ENCODE measurements at places on chromosomes 3 and 15.

DNA sequence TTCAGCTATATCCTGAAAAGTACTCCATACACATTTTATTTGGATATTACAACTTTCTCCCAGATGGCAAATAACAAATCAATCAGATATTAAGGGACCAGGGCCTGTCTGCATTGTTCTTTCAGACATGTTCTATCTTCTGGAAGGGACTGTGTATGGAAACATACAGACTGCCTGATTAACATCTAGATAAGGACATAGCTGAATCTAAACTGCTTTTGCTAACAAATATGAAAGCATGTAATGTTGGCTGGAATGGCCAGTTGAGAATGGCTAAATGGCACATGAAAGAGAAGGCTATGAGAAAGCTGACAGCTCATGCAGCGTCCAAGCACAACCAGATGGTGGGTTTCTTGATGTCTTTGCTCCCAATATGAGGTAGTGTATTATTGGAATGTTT is 149.4 kb downstream of the CFAP20DC start:
- no peak for DNase-seq

- no peak for DNase-seq
Observed at GRCh38 chr15:101359365-101359947, 64.4 kb upstream of the SNRPA1 start.

DNA sequence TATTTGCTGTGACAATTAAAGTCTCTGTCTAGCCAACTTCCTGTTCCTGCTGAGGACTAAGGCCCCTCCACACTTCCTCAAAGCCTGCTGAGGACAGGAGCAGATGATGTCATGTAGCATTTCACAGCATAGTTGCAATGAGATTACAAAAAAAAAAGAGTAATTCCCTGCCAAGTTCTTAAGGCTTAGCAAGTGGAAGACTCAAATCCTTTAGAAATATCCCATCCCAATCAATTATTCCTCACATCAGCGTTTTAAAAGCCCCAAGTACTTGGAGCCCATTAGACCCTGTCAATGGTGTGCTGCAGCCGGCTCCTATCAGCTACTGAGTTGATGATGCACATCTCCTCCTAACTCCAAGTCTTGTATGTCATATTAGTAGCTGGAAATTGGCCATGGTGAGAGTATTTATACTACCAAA is 51.7 kb downstream of the TRANK1 start:
- DNase-seq, result no peak

DNA sequence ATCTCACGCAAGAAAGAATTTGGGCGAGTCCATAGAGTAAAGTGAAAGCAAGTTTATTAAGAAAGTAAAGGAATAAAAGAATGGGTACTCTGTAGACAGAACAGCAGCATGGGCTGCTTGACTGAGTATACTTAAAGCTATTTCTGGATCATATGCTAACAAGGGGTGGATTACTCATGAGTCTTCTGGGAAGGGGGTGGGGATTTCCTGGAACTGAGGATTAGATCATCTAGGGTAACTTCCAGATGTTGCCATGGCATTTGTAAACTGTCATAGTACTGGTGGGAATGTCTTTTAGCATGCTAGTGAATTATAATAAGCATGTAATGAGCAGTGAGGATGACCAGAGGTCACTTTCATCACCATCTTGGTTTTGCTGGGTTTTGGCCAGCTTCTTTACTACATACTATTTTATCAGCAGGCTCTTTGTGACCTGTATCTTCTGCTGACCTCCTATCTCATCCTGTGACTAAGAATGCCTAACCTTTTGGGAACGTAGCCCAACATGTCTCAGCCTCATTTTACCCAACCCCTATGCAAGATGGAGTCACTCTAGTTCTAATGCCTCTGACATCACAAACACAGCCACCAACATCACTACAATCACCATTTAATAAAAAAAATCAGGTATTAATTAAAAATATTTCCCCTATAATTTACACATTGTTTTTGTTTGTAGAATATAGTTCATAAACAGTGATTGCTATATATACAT is 890.7 kb upstream of the EPHA6 start:
- DNase-seq, result no peak

DNA sequence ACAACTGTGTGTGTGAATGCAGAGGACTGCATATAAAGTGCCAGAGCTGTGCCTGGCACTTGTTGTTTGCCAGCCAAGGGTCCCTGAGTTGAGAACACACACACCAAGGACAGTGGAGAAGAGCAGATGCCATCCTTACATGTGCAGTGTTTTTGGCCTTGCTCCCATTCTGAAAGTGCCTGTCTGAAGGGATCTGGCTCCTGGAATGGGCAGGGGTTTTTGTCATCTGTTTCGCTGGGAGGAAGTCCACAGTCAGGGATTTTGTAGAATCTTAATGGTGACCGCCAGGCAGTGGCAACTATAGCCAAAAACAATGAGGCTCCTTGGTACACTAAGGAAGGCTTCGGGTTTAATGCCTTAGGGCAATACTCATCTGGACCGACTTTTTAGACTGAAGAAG is 63.7 kb downstream of the DUT start:
- DNase-seq, result no peak

DNA sequence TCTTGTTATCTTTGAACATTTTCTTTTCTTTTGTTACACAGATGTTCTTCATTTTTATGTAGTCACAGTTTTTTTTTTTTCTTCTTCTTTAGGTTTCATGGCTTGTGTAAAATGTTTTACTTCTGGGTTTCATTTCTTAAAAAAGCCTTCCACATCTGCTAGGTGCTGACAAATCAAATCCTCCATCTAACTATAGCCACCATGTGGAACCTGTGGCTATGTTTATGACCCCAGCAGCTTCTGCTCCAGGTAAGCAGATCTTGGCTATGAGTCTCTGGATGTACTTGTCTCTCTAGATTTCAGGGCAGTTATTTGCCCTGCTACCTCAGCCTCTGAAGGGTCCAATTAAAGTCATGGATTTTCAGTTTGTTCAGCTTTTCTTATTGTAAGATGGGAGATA is 44.5 kb downstream of the OXSM start:
- DNase-seq, result no peak

DNA sequence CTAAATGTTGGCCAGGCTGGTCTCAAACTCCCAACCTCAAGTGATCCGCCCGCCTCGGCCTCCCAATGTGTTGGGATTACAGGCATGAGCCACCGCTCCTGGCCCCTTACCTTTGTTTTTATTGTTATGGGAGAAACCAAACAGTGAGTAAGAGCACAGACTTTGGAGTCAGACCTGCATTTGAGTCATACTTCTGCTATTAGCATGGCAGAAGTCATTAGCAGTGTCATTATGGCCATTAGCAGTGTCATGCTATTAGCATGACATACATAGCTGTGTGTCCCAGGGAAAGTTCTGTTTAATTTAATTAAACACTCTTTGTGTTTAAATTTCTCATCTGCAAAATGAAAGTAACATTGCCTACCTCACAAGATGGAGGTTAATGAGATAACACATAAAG is 54.8 kb downstream of the SQOR start:
- no peak for DNase-seq

Data from hematopoietic multipotent progenitor cell treated with erythropoietin and hydrocortisone succinate and interleukin-3 and kit ligand, for 15 days (in vitro differentiated cells).